ENCODE measurements at places on chromosomes 1 and 21.

GRCh38 chr1:61352845-61353435 is 270.6 kb downstream of the NFIA start:
- DNase-seq, result no peak

DNA sequence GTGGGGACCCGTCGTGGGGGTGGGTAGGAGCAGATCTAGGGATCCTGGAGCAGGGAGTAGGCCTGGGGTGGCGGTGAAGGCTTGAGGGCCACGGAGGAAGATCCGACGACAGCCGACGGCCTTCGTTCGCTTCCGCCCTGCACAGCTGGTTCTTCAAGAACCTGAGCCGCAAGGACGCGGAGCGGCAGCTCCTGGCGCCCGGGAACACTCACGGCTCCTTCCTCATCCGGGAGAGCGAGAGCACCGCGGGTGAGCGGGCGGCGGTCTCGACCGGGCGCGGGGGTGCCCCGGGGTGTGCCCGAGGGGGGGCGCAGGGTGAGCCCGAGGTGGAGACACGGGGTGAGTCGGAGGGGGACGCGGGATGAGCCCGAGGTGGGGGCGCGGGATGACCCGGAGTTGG is 16.5 kb upstream of the HDAC1 start:
- no peak for DNase-seq

- no peak for DNase-seq
Observed at GRCh38 chr1:205521686-205522085, 17.2 kb downstream of the CDK18 start.

DNA sequence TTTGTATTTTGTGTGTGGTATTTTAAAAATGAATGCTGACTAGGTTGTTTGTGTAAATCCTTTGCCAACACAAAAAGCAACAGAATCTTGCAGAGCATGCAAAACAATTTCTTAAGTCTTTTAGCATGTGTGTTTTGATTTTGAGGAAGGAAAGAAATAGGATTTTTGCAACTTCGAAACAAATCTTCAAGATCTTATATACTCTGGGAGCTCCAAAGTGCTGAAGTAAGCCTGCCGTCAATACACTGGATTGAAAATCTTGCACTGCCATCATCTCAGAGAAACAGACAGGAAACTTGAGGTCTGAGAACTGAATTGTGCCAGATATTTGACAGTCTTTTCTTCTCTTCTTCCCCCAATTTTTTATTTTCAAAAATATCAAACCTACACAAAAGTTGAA is 29.3 kb upstream of the DISP1 start:
- no peak for DNase-seq

- no peak for DNase-seq
Observed at GRCh38 chr1:203743091-203743571, 21.9 kb upstream of the LAX1 start.

- DNase-seq, result no peak
Observed at GRCh38 chr1:156497078-156497742, 3.4 kb downstream of the MEF2D start.

DNA sequence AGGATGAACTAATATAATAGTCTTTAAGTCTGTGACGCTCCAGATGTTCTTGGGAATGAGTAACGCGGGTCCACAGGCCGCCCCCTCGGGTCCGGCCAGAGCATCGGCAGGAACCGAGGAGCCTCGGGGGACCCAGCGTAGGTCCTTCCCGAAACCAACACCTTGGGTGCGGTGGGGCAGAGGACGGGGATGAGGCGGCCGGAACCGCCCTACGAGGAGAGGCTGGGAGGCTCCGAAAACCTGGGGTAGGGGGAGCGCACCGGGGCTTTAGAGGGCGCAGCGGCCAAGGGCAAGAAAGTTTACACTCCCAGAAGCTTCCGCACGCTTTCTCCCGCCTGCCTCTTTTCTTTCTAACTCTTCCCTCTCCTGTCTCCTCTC is 7.1 kb downstream of the DMRTA2 start:
- DNase-seq, result no peak

GRCh38 chr1:160326418-160326817 is 16.6 kb downstream of the COPA start:
- DNase-seq, result no peak

GRCh38 chr1:162835157-162835899 is 25.6 kb downstream of the CCDC190 start:
- DNase-seq, result no peak

- no peak for DNase-seq
Observed at GRCh38 chr1:18249631-18250030, 142.0 kb downstream of the IGSF21 start.

- DNase-seq, result no peak
Observed at GRCh38 chr1:208100906-208101305, 143.3 kb downstream of the PLXNA2 start.

DNA sequence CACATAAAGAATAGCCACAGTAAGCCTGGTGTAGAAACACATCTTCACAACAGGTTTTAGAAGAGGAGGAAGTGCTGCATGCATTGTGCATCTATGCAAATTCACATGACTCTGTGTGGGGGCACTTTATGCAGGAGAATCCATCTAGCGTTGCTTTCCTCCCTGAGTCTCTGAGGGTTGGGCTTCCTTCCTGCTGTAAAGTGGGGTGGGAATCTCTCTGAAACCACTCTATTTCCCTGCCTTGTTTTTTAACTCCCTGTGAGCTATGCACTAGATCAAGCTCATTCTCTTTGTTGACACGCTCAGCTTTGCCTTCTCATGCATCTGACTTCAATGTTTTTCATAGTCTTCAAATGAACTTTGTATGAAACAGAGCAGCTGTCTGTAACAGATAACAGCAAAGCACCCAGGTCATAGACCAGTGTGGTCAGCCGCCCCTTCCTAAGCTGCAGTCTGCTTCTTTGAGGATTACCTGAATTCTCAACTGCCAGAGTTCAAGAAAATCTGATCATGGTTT is 102.7 kb upstream of the DPH5 start:
- DNase-seq, result no peak

DNA sequence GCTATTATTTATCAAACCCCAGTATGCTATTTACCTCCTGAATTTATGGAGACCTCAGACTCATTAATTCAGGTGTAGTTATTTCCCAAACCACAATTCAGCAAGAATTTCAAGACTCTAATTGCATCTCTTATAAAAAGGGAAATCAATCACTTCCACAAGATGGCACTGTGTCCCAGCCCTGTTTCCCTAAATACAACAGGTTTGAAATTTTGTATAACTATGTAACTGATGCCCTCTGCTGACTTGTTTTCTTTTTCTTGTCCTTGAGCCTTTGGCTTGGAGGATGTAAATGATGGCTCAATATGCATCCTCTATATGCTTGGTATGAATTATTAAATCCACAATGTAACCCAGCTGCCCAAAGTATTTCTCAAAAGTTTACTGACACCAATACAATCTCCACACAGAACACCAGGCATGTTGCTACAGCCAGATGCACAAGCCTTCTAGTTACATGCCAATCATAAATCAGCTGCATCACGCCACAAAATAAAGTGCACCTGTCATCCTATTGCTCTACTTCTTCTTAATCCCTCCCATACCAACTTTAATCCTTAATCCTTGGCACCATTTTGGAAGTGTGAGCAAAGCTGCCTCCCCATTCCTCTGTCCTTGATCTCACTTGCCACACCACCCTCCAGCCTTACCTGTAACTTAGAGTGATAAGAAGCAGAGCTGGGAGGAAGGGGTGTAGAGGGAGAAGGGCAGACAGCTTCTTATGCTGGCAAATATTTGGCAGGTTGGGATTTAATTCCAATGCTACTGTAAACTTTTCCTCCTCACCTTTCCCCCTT is 9.0 kb downstream of the C1orf105 start:
- DNase-seq, result peak; percentile 58

DNA sequence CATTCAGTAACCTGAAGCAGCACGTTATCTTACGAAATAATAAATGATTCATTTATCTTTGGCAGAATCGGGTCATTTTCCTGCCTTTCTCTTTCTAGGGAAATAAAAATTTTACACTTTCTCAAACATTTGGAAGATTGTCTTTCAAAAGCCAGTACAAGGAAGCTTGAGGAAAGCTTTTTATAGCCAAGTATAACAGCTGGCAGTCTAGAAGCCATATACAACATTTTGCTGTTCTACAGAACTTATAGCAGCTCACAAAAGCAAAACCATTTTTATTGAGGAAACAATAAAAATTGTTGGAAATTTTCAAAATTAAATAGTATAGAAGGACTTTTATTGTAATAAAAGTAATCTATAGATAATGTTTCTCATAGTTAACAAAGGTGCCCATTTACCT is 448.6 kb downstream of the SMYD3 start:
- DNase-seq, result no peak

DNA sequence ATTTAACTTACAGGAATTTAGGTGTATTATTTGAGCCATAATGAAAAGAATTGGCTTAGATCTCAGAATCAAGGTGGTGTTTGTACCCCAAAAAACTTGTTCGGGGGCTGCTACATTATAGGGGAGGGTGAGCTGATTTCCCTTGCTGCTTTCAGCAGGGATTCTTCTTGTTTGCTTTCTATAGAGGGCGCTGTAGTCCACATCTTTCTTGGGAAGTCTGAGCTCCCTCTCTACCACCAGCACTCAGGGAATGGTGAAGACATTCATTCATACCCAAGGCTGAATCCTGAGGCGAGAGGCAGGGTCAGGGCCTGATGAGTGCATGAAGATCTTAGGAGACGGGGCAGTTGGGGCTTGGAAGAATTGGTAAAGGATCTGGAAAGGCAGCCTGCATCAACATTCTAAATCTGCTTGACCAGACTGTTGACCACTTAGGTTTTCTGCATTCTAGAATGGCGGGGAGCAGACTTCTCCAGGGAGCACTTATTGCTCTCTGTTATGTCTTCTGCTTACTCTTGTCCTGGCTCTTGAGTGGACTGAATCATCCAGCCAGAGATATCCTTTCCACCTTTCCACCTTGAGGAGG is 18.9 kb downstream of the SPATA46 start:
- no peak for DNase-seq

DNA sequence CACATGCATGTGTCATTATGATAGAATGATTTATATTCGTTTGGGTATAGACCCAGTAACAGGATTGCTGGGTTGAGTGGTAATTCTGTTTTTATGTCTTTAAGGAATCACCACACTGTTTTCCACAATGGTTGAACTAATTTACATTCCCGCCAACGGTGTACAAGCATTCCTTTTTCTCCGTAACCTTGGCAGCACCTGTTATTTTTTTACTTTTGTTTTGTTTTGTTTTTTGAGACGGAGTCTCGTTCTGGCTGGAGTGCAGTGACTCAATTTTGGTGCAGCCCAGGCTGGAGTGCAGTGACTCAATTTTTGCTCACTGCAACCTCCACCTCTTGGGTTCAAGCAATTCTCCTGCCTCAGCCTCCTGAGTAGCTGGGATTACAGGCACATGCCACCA is 8.5 kb upstream of the S100B start:
- no peak for DNase-seq

DNA sequence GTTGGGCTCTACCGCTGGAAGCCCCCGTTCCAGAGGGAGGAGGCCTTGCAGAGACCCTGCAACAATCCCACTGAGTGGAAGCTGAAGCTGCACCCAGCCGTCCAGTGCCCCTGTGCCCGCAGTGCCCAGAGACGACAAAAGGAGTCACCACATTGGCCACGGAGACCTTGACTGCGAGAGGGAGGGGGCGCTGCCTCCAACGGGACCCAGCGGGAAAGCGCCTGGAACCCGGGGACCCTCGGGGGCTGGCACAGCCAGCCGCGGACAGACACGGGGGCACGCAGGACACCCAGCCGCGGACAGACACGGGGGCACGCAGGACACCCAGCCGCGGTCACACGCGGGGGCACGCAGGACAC is 22.5 kb downstream of the CFAP74 start:
- no peak for DNase-seq

GRCh38 chr1:208178091-208178529 is 66.1 kb downstream of the PLXNA2 start:
- peak; percentile 34 for DNase-seq

- no peak for DNase-seq
Observed at GRCh38 chr1:2799811-2800663, 1.5 kb downstream of the TTC34 start.

DNA sequence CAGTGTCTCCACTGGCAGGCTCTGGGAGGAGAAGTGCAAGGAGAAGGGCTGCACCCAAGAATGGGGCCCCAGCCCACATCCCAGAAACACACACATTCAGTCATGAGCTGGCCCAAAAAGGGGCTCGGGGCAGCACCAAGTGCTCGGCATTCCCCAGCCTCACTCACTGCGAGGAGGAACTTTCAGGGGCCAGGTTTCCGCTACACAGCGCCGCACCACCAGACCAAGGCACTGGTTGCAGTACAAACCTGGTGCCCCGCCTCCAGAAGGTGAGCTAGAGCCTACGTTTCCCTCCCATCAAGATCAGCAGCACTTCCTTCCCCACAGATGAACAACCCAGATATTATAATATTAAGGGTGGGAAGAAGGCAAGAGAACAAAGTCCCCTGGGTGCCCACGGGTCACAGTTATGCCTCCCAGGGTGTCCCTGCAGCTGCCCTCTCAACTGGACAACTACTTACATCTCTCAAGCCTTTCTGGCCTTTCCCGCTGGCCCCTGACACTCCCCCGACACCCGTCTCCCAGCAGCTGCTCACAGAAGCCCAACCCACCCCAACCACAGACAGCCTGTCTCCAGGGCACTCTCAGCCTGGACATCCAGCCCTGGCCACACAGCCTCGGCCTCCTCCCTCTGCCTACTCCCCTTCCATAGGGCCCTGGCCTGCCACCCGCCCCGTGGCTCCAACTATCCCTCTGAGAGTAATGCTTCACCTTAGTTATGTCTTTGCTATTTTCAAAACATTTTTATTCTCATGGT is 3.8 kb downstream of the PBXIP1 start:
- DNase-seq, result no peak

DNA sequence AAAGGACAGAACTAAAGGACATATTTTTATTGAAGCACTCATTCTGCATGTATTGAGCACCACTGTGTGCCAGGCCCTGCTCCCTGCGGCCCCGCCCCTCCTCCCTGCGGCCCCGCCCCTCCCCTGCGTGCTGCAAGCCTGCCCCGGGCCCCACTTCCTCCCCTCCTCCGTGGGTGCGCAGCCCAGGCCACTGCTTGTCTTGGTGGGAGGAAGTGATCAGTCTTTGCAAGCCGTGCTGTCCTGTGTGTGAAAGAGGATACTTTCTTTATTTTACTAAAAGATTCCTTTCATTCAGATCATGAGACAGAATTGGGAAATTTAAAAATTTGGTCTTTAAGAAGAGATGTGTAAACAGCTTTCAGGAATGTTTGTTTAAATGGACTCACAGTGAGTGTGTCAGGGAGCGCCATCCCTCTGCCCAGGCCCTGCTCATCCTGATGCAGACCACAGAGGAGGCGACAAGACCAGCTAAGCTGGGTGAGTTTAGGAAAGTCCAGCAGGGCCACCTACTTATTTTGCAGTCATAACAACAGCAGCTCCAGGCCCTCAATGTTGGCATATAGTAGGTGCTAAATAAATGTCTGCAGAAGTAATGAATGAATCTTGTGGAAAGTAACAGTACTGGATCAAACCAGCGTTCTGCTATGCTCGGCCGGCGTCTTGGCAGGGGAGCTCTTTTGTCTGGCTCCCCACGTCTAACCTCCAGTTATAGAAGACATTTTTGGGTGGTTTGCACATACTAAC is 88.3 kb upstream of the SELENON start:
- no peak for DNase-seq

GRCh38 chr1:168225476-168226190 is at the start of gene SFT2D2:
Gene SFT2D2, plus strand, starts transcription at chr1:168226004. Its CDS starts 76 bp downstream, at chr1:168226080.
- peak; percentile 48 for DNase-seq

GRCh38 chr1:59188413-59189213 is 108.3 kb upstream of the FGGY start:
- DNase-seq, result no peak

All from dorsolateral prefrontal cortex (tissue), 122 donors.